ENCODE measurements at places on chromosomes 6 and 20.
A peak's percentile ranks its signal among the peaks of the same experiment; 100 is the strongest.

DNA sequence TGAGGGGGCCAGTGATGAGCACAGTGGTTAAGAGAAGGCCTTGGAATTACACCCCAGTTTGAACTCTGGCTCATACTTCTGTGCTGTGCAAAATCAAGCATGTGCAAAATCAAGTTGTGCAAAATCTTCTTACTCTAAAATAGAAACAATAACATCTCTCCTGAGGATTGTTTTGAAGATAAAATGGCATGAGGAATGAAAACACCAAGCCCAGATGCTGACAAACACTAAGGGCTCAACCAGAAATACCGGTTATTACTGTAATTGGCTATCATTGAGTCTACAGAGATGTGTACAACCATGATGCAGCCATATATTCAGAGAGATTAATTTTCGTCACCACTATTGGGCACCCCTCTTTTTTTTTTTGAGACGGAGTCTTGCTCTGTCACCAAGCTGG, 5.9 kb upstream of the BCAS1 start:
- DNase-seq = no peak

GRCh38 chr20:16064989-16065707, 508.1 kb downstream of the KIF16B start:
- DNase-seq = peak; percentile 31

- no peak for DNase-seq
Observed at GRCh38 chr20:22460231-22460630, 124.1 kb downstream of the FOXA2 start.

- DNase-seq = no peak
Observed at GRCh38 chr6:27053738-27054137, 193.8 kb upstream of the PRSS16 start.
